Activated CD4-positive, alpha-beta T cell treated with anti-CD3 and anti-CD28 coated beads for 36 hours (primary cell): ENCODE measurements at places on chromosomes 1 and 21. TPM values are rescaled to one million over a fixed set of nuclear protein-coding genes. Genes with fewer than 3 reads are reported as not detected.

DNA sequence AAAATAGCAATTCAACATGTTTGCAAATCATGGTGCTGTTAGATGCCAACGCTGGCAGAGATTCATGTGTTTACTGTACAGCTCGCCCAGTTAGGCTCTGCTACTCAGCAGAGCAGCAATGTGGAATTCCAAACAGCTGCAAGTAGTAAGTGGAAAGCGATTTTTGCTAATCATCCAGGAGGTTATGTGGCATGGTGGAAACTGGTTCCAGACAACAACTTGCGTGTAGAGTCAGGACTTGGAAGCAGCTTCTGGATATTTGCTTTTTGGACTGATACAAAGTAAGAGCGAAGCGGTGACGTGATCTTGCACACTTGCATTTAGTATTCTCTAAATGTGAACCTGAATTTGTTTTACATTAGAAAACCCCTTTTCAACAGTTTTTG, 27.1 kb upstream of the HHAT start:
- no peak for DNase-seq

GRCh38 chr1:182674346-182675246, 9.8 kb downstream of the RGS8 start:
- no peak for DNase-seq

DNA sequence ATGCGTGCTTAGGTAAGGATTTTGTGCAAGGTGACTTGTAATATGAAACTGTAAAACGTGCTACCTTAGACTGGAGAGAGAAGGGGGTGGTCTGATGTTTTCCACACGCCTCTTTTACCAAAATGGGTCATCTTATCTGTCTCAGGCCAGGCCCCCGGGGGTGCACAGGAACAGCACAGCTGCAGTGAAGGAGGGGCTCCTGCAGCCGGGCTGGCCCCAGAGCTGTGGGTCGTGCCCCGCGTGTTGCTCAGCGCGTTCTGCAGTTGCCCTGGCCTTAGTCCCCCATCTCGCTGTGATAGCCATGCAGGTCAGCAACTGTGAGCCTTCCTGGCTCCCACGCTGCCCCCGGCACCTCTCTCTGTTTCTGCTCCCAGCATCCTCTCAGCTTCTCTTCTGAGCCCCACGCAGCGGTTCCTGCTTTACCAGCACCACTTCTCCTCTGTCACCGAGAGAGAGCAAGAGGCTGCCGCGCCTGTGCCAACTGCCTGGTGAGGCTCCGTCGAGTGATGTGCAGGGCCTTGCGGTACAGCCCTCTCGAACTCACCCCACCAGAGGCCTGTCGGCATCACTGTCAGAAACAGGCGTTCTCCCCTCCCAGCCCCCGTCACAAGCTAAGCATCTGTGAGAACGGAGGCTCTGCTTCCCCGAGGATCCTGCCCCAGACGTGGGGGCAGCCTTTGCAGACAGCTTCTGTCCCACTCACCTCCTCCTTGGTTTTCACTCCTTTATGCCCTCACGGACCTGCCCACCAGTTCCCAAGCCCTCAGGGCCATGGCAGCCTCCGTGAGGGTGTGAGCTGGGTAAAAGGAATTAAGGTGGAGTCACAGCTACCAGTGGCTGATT, 73.3 kb downstream of the ADARB1 start:
- DNase-seq = no peak

DNA sequence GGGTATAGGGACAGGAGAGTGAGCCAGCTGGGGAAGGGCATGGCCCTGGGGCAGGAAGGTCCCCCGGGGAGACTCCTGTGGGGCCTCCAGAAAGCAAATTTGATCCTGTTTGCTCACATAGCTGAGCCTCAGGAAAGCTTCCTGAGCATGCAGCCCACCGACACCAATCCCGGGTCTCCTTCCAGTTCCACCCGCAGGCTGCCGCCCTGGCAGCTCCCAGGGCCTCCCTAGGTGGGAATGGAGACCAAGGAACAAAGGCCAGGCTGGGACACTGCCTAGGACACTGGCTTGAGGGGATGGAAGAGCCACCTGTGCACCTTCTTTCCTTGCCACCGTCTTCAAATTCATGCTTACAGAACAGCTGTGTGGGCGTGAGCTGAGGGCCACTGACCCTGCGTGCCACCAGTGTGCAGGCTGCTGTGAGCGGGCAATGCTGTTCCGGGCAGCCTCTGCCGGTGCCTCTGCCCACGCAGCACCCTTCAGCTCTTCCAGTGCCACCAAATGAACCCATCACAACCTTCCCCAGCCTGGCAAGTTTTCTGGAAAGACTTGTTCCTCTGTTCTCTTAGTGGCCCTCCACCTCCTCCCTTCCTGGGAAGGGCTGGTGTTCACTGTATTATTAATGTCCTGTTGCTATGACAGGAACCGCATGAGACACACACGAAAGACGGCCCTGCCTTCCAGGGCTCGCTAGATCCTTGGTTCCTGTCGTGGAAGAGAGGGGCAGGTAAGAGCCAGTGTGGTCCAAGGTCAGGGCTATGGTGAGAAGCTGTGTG, 53.6 kb downstream of the ACBD3 start:
- DNase-seq = no peak

Gene LAMB3
- total RNA-seq = 3.1 TPM

GRCh38 chr1:110554871-110555801, 36.2 kb upstream of the KCNA10 start:
- peak; percentile 76 for DNase-seq

Gene MASP2
- not detected for total RNA-seq

Gene NHLH1
- total RNA-seq = 0.32 TPM

Gene FAM72A
- total RNA-seq = 34.8 TPM

Gene PYHIN1
- total RNA-seq = 5.6 TPM

- DNase-seq = no peak
Observed at GRCh38 chr1:66386712-66387111, 147.2 kb upstream of the SGIP1 start.

GRCh38 chr1:221718381-221719277, 23.3 kb downstream of the DUSP10 start:
- no peak for DNase-seq

DNA sequence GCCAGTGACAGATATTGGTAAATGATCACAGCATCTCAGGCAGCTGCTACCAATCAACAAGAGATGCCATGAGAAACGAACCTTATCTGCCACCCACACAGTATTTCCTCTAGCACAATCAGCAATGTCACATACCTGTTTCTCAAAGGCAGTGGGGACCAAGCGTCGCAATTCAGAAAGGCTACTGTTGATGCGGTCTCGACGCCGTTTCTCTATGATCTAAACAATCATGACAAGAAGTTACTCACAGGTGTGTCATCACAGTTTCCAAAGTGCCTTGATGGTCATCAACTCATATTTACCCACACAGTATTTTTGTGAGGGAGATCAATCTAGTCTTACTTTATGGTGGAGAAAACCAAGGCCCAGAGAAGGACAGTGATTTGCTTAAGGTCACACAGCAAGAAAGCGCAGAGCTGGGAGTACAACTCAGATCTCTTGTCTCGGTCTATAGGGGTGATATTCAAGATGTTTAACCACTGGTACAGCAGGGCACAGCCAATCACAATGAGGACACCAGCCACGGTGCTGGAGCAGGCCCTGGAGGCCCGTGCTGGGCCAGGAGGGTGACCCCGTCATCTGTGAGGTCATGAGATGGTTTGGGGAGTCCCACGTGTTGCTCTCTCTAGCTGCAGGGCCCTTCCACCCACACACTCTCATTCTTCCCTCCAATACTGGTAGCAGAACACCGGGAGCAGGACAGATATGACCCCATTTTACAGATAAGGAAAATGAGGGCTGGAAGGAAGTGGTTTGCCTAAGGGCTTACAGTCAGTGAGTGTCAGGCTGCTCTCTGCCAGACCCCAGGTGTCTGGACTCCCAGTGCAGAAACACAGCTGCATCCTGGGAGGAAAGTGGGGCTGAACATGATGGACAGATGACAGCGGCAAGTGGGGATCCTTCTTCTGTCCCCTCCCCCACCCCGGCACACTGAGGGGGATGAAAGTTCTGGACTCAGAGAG, 7.8 kb downstream of the HEYL start:
- DNase-seq = peak; percentile 18

Gene IL12RB2
- 99.2 TPM for total RNA-seq

DNA sequence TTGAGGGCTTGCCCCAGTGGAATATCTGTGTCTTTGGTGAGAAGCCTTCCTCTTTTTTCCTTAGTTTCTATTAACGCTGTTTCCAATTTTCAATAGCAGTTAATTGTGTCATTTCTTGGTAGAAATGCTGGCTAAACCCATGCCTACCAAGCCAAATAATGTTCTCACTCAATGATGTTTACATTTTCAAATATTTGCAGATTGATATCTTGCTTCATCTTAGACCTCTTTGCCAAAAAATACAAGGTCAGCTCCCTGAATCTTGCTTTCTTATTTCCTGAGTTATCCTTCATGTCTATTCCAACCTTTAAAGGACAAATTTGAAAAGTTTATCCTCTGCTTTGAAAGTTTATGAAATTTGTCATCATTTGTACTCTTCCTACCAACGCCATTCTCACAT, 5.1 kb downstream of the KCNJ15 start:
- no peak for DNase-seq

DNA sequence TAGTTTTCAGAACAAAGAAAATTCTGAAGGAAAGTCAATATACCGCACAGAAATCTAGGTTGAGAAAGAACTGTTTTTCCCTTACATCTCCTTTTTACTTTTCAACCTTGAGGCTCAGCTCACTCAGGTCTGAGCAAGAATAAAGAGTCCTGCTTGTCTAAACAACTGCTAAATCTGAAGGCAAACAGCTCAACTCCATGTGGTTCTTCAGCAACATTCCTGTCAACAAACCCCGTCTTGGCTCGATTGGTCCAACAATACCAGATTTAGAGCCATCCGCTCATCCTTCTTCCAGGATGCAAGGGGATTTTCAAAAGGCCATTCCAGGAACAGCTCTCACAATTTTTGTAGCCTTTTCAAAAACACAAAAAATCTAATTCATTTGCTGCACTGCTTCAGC, 119.8 kb downstream of the HLCS start:
- no peak for DNase-seq

DNA sequence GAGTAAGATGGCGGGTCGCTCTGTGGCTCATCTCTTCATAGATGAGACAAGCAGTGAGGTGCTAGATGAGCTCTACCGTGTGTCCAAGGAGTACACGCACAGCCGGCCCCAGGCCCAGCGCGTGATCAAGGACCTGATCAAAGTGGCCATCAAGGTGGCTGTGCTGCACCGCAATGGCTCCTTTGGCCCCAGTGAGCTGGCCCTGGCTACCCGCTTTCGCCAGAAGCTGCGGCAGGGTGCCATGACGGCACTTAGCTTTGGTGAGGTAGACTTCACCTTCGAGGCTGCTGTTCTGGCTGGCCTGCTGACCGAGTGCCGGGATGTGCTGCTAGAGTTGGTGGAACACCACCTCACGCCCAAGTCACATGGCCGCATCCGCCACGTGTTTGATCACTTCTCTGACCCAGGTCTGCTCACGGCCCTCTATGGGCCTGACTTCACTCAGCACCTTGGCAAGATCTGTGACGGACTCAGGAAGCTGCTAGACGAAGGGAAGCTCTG, 2.4 kb downstream of the TNFAIP8L2 start:
- DNase-seq = peak; percentile 61

- DNase-seq = no peak
Observed at GRCh38 chr1:236381565-236382158, 12.4 kb upstream of the EDARADD start.

Gene DEPDC1
- 15.9 TPM for total RNA-seq

DNA sequence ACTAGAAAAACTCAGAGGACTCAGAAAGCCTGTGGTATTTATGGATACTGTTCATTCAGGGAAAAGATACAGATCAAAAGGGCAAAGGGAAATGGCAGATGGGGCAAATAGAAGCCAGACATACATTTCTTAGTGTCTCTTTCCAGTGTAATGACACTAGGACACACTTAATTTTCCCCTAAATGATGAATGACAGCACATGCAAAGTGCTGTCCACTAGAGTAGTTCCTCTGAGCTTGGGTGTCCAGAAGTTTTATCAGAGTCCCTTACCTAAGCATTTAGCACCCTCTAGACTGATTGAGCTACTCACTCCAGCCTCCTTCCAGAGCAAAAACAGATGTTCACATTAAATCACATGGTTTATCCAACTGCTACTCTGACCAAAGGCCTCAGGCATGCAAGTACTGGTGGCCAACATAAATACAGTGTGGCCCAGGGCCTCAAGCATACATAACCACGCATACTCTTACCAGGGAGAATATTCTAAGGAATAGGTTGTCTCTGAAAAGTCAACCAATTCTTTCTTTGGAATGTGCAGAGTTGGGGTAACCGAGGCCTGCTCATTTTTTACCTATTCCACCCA, 166.9 kb downstream of the NCAM2 start:
- DNase-seq = no peak

Gene NUDT4B
- total RNA-seq = 0.41 TPM

DNA sequence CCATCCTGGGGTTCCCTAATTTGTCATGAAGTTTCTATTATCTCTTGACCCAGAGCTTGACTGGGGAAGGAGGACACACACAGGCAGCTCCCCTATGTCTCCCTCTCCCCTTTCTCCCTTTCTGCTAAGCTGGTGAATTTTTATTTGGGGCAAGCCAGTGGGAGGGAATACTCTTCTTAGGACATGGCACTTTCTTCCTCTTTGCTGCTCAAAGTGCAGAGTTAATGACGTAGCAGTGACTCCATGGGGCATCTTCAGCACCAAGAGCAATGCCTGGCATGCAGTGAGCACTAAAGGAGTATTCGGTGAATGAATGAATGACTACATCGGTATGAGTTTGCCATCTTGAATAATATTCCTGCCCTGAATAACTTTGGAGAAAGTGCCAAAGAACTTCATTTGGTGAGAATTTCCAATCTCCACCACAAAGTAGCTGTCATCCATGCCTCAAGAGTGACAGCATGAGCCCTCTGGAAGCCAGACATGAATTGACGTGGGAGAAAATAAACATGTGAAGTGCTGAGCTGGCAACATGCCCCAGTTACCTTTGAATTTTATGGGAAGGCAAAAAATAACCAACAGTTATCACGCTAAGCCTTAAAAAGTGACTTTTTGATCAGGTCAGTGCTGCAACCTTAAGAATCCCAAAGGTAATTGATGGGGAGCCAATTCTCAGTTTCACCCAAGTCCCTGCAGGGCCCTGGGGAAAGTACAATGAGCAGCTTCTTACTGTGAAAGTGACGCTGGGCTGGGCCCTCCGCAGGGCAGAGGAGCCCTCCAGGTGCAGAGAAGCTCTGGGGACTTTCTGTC, 22.1 kb upstream of the ATF3 start:
- no peak for DNase-seq

- DNase-seq = no peak
Observed at GRCh38 chr1:30601316-30602085, 121.9 kb downstream of the MATN1 start.

DNA sequence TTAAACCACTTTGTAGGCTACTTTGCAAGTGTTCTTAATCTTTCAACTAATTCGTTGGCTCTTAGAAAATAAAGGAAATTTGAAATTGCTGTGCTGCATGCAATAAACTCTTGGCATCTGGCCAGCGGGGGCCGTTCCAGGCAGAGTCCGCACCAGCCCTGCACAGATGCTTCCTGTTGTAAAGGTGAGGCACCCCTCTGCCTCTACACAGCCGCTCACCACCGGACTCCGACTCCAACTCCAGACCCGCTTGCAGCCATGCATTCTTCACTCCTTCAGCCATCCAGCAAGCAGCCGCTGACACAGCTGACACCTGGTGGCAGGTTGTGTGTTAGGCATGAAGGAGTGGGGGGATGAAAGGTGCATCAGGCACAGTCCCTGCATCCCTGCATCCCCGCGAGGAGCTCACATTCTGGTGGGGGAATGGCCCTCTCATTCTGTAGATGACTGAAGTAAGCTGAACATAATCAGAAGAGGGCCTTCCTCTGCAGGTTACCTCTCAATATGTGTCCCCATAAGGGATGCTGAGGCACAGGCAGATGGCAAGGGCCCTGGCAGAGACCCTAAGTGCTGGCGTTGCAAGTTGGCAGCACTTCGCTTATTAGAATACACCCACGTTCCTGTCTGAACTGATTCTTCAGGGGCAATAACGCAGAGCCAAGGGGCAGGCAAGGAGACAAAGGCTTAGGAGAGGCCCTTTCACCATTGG, 56.8 kb downstream of the GLIS1 start:
- peak; percentile 69 for DNase-seq
